ENCODE measurements at places on chromosomes 7 and 10.

DNA sequence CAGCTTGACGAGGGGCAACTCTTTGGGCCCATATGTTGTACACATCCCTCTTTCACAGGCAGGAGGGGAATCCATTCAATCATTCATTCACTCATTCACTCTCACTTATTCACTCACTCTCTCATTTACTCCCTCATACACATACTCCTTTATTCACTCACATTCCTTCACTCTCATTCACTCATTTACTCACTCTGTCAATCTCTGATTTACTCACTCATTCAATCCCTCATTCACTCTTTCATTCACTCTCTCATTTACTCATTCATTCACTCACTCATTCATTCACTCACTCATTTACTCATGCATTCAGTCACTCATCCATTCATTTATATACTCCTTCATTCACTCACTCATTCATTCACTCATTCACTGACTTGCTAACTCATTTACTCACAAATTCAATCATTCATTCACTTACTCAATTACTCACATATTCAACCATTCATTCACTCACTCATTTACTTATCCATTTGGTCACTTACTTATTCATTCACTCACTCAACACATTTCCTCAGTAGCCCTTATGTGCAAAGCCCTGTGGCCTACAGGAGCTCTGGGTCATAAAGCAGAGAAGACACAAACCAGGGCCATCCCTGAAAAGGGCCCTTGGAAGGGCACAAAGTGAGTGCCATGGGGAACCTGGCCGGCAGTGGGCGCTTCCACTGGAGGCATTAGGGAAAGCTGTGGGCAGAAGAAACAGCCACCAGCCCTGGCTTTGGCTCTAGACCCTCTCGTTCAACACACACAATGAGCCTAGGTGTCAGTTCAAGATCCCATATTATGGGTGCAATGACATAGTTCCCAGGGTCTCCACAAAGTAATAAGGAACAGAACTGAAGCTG lies 26.0 kb downstream of the HIP1 start:
- no peak for DNase-seq

- no peak for DNase-seq
Observed at GRCh38 chr7:20541608-20542349, 73.7 kb upstream of the ABCB5 start.

DNA sequence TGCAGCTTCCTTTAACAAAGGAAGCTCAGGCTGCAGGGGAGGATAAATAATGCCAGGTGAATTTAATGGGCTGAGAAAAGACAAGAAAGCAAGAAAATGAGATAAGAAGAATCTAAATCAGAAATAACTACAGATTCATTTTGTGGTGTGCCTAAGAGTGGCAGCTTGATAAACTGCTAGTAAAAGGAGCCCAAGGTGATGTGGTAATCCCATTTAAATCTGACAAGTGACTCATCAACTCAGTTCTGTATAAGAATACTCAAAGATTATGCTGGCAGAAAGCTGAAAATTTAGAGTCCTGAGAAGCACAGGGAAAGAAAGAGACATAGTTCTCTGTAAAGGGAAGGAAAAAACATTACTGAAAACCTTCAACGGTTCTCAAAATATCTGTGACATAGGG lies 109.4 kb upstream of the PDE1C start:
- no peak for DNase-seq

DNA sequence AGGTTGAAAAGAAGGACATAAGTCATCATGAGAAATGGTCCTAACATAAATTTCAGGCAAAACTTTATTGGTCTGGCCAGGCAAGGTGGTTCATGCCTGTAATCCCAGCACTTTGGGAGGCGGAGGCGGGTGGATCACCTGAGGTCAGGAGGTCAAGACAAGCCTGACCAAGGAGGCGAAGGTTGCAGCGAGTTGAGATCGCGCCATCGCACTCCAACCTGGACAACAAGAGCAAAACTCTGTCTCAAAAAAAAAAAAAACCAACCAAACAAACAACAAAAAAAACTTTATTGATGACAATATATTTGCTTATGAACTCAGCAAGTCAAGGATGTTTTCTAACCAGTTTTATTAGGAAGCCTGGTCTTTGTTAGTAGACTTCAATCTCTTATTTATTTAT lies 54.6 kb upstream of the ARHGAP21 start:
- DNase-seq: no peak

- no peak for DNase-seq
Observed at GRCh38 chr7:106236065-106236464, 48.7 kb downstream of the NAMPT start.

GRCh38 chr7:142886866-142887265 lies 1.3 kb upstream of the TRPV6 start:
- no peak for DNase-seq

DNA sequence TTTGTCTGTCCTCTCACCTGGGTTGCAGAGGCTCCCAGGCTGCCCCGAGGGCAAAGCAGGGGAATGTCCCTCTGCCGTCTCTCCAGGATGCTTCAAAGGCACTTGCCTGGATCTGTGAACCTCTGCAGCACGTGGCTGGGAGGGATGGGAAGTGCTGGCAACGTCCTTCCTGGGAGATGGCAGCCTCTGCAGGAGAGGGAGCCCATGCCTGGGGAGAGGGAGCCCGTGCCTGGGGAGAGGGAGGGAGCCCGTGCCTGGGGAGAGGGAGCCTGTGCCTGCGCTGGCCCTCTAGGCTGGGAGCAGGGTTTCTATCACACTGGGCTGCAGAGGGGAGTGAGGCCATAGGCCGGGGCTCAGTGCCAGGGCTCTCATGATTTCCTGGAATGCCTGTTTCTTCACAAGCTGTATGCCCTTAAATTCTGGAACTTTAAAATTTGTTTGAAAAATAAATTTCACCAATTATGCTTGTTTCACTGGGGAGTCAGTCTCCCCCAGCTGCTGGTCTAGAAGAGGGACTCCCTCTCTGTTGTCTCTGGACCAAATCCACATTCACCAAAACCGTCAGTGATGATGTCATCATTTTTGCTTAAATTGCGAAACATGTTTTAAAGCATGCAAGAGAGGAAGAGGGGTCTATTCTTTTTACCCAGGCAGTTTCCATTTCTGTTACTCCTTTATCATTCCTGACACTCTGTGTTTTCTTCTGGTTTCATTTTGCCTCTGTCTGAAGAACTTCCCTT lies 135.7 kb downstream of the DNAJB6 start:
- no peak for DNase-seq

GRCh38 chr7:41882256-41882655 lies 179.4 kb upstream of the INHBA start:
- no peak for DNase-seq

- DNase-seq: no peak
Observed at GRCh38 chr10:11516431-11516746, 95.1 kb downstream of the USP6NL start.

DNA sequence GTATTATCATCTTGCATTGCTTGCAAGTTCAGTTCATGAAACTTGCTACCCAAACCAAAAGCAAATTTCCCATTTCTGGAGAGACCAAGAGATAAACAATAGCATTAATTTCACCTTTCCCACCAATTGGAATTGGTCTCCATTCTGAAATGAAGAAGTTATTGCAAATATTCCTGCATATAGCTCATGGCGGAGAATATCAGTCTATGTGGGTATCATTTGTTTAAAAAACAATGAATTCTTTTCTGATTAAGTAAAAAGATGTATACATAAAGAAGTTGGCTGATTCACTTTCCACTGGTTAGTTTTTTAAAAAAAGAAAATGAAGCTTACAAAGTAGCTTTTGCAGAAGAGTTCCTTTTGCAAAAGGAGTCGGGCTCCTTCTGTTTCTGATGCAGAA lies 19.5 kb upstream of the ANK3 start:
- no peak for DNase-seq

- DNase-seq: no peak
Observed at GRCh38 chr10:121495719-121496118, 102.5 kb downstream of the FGFR2 start.

DNA sequence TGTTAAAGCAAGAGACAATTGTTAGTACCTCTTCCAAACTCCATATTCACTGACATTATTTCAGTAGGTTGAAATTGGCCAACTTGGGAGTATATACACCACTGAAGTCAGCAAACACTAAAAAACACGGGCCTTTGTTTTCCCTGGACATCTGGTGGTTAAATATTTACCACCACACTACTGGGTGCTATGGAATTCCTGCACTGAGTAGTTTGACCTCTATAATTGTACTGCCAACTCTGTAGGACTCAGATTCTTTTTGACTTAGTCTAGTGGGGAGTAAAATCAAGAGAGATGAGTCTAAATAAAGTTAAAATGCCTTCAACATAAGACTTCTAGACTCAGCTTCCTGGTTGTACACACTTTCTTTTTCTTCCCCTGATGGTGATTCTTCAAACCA lies 41.3 kb upstream of the TES start:
- no peak for DNase-seq

- no peak for DNase-seq
Observed at GRCh38 chr10:106815427-106816043, 349.0 kb downstream of the SORCS1 start.

DNA sequence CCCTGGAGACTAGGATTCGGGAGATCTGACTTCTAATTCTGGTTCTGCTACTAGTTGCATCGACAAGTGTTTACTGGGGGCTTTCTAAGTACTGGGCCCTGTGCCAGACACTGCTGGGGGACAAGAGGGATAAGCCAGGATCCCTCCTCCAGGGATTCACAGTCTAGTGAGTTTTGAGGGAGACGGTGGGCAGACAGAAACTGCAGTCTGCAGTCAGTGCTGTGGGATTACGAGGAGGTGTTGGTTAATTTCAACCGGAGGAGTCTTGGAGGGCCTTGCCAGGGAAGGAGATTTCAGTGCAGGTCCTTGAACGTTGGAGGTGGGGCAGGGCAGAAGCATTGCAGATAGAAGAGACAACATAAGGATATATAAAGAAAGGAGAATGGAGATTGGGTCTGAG lies 3.5 kb upstream of the KCNH2 start:
- DNase-seq: no peak

- no peak for DNase-seq
Observed at GRCh38 chr10:38070501-38070900, 23.6 kb upstream of the ZNF37A start.
